Activated T-helper 2 cell treated with anti-CD3 and anti-CD28 coated beads, Interferon-gamma antibody, Interleukin-2, Interleukin-4, amounts not matched to agents 10 μg/mL and 5 μg/mL and 100 μg/mL, durations not matched to agents 14 hours and 24 hours and 36 hours (primary cell): ENCODE measurements at places on chromosomes 11 and 22. TPM values are rescaled to one million over a fixed set of nuclear protein-coding genes. Genes with fewer than 3 reads are reported as not detected.
A peak's percentile ranks its signal among the peaks of the same experiment; 100 is the strongest.

GRCh38 chr11:64638018-64638665 lies 47.1 kb downstream of the SLC22A12 start:
- H3K4me3 ChIP-seq: no peak overlapping the region
- H3K36me3 ChIP-seq: no peaks in the 10 kb centered on the region
- no peak for DNase-seq
- H3K27me3 ChIP-seq: peaks cover 8% of the 10 kb centered on the region

- H3K27me3 ChIP-seq: peaks cover 4% of the 10 kb centered on the region
- no peak overlapping the region for H3K27ac ChIP-seq
- H3K36me3 ChIP-seq: no peaks in the 10 kb centered on the region
- H3K4me1 ChIP-seq: peaks cover 2% of the 10 kb centered on the region
- DNase-seq: no peak
These were observed 2.8 kb downstream of the MRGPRD start for GRCh38 chr11:68977781-68978625.

ART1 gene
- total RNA-seq: not detected in 2 replicates

C11orf21 gene
- 3.1 and 3.4 TPM in 2 replicates for total RNA-seq

TUBA8 gene
- 1.8 and 2.3 TPM in 2 replicates for total RNA-seq

OOSP4A gene
- not detected in 2 replicates for total RNA-seq

GRCh38 chr11:73234471-73235181 lies 16.5 kb downstream of the P2RY2 start:
- H3K27me3 ChIP-seq: no peaks in the 10 kb centered on the region
- no peak overlapping the region for H3K4me3 ChIP-seq
- no peak overlapping the region for H3K27ac ChIP-seq
- H3K4me1 ChIP-seq: no peaks in the 10 kb centered on the region
- no peaks in the 10 kb centered on the region for H3K36me3 ChIP-seq
- no peak for DNase-seq

ANO1 gene
- not detected in 2 replicates for total RNA-seq

- DNase-seq: no peak
- peak overlapping the region; percentile 81 for H3K27ac ChIP-seq
- no peak overlapping the region for H3K4me3 ChIP-seq
- no peaks in the 10 kb centered on the region for H3K27me3 ChIP-seq
- peaks cover 7% of the 10 kb centered on the region for H3K4me1 ChIP-seq
These were observed 15.6 kb upstream of the RDX start for GRCh38 chr11:110311783-110312579.

BACE1-AS gene
- 4.6 and 5.3 TPM in 2 replicates for total RNA-seq

GRCh38 chr11:110525883-110526282 lies 96.1 kb downstream of the FDX1 start:
- no peak for DNase-seq
- H3K27ac ChIP-seq: no peak overlapping the region
- H3K4me3 ChIP-seq: no peak overlapping the region

DNA sequence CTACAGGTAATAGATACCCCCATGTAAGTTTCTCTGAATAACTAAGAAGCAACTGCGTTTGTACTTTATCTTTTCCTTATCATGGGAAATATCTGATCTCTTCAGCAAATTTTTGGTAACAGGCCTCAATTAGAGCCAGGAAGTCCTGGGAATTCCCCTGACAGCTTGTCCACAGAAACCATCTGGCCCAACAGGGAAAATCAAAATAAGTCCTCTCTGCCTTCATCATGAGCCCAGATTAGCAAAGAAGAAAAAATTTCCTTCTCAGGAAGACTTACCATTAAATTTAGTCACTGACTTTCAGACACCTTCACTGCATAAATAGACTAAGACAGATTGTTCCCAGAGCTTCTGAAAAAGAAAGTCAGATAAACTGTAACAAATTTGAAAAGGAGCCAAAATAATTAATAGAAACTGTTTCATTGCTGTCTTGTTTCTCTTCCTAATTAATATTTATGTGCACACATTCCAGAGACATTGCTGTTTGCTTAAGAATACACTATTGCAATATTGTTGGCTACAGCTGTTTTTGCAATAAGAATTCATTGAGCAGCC lies 278.1 kb upstream of the FAT3 start:
- H3K4me1 ChIP-seq: no peaks in the 10 kb centered on the region
- no peaks in the 10 kb centered on the region for H3K27me3 ChIP-seq
- H3K36me3 ChIP-seq: no peaks in the 10 kb centered on the region
- no peak for DNase-seq
- no peak overlapping the region for H3K27ac ChIP-seq
- no peak overlapping the region for H3K4me3 ChIP-seq

DNA sequence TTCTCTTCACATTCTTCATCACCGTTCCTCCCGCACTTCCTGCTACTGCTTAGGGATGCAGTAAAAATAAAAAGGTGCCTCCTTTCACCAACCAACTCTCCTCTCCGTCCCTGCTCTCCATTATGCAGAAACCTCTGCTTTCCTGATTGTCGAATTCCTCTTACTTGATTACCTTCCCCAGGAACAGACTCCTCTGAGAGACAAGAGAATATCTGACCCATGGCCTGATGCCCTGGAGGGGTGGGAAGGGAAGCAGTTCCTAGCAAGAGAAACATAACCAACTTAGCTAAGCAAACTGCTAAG lies 80.9 kb downstream of the TRIM29 start:
- no peak overlapping the region for H3K27ac ChIP-seq
- no peaks in the 10 kb centered on the region for H3K4me1 ChIP-seq
- no peak overlapping the region for H3K4me3 ChIP-seq
- no peak for DNase-seq
- H3K27me3 ChIP-seq: peaks cover 2% of the 10 kb centered on the region

DNA sequence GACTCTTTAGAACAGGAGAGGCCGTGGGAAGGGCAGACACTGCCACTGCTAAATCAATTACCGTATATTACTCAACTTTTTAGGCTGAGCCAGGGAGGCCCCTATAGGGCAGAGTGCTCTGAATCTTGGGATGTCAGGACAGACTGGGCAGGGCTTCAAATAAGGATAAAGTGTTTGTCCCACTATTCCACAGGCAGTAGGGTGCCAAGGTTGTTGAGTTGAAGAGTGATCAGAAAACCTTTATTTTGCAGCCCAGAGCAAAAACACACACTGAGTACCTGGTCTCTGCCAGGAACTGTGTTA lies 1.6 kb upstream of the B4GAT1 start:
- H3K27me3 ChIP-seq: no peaks in the 10 kb centered on the region
- H3K4me1 ChIP-seq: peaks cover 20% of the 10 kb centered on the region
- no peak for DNase-seq
- H3K36me3 ChIP-seq: peaks cover 6% of the 10 kb centered on the region

- DNase-seq: no peak
- peaks cover 56% of the 10 kb centered on the region for H3K36me3 ChIP-seq
- no peaks in the 10 kb centered on the region for H3K27me3 ChIP-seq
- H3K4me1 ChIP-seq: peaks cover 34% of the 10 kb centered on the region
- H3K4me3 ChIP-seq: no peak overlapping the region
- H3K27ac ChIP-seq: peak overlapping the region; percentile 46
These were observed 16.6 kb downstream of the CAPRIN1 start for GRCh38 chr11:34068111-34068510.

STX3 gene
- total RNA-seq: 9.9 and 14.1 TPM in 2 replicates

- H3K27me3 ChIP-seq: peaks cover 35% of the 10 kb centered on the region
- no peak overlapping the region for H3K27ac ChIP-seq
- H3K4me3 ChIP-seq: no peak overlapping the region
- H3K36me3 ChIP-seq: no peaks in the 10 kb centered on the region
These were observed 7.4 kb downstream of the IGLL5 start for GRCh38 chr22:22894740-22895731.

CELF1 gene
- 129 and 132 TPM in 2 replicates for total RNA-seq

GRCh38 chr11:34558211-34558610 lies 44.6 kb upstream of the ELF5 start:
- peaks cover 30% of the 10 kb centered on the region for H3K27me3 ChIP-seq
- H3K36me3 ChIP-seq: no peaks in the 10 kb centered on the region
- H3K4me3 ChIP-seq: no peak overlapping the region
- DNase-seq: no peak
- no peak overlapping the region for H3K27ac ChIP-seq

OR51B2 gene
- not detected in 2 replicates for total RNA-seq

CYP2D6 gene
- total RNA-seq: 3.5 and 3.6 TPM in 2 replicates

CHRM1 gene
- not detected in 2 replicates for total RNA-seq

MCM5 gene
- total RNA-seq: 270 and 286 TPM in 2 replicates

TMEM191C gene
- 0.52 and 0.69 TPM in 2 replicates for total RNA-seq

RAC2 gene
- 499 and 506 TPM in 2 replicates for total RNA-seq

- H3K36me3 ChIP-seq: no peaks in the 10 kb centered on the region
- DNase-seq: no peak
- peaks cover 32% of the 10 kb centered on the region for H3K27me3 ChIP-seq
These were observed 1.7 kb upstream of the CELSR1 start for GRCh38 chr22:46539169-46539568.

DNA sequence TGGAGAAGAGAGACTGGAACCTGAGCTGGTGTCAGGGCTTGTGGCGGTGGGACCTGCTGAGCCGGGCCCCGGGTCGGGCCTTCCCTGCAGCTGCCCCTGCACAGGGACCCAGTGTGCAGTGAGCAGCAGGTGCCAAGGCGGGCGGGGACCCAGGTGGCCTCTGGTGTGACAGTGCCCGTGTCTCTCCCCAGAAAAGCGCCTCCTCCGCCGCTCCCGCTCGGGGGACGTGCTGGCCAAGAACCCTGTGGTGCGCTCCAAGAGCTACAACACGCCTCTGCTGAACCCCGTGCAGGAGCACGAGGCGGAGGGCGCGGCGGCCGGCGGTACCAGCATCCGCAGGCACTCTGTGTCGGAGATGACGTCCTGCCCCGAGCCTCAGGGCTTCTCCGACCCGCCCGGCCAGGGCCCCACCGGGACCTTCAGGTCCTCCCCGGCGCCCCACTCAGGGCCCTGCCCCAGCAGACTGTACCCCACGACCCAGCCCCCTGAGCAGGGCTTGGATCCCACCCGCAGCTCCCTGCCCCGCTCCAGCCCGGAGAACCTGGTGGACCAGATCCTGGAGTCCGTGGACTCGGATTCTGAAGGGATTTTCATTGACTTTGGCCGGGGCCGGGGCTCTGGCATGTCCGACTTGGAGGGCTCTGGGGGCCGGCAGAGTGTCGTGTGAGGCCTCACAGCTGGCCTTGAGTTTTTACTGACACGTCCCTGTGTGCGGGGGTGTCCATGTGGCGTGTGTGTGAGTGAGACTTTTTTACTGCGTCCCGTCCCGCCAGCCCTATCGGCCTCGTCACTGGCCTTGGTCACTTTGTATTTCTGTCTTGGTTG lies 15.6 kb upstream of the ARHGAP8 start:
- no peaks in the 10 kb centered on the region for H3K27me3 ChIP-seq
- DNase-seq: no peak
- H3K36me3 ChIP-seq: no peaks in the 10 kb centered on the region
- H3K4me3 ChIP-seq: no peak overlapping the region

DNA sequence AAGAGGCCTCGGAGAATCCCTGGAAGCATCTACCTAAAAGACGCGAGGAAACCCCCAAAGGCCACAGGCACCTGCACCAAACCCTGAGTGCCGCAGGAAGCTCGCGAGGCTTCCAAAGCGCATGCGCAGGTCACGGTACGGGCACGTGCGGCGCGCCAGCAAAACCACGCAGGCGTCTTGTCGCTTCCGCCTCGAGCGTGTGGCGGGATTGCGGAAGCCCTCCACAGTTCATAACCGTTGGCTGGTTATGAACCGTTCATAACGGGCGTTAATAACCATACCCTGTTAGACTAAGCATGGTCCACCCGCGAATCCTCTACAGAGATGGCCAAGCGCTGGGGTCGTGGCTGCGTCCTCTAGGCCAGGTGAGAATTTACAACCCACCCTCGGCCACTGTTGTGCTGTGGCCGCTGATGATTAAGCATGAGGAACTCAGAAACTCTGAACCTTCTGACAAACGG lies 46.4 kb downstream of the MORC2 start:
- H3K27ac ChIP-seq: peak overlapping the region; percentile 73
- H3K4me1 ChIP-seq: peaks cover 15% of the 10 kb centered on the region
- no peaks in the 10 kb centered on the region for H3K27me3 ChIP-seq
- H3K4me3 ChIP-seq: peak overlapping the region; percentile 74
